ENCODE measurements at places on chromosomes 1 and 21. TPM values are rescaled to one million over a fixed set of nuclear protein-coding genes. Genes with fewer than 3 reads are reported as not detected.
A peak's percentile ranks its signal among the peaks of the same experiment; 100 is the strongest.

NR5A2 gene
- not detected for total RNA-seq

NFYC gene
- 18.6 TPM for total RNA-seq

GPR153 gene
- total RNA-seq = 1.9 TPM

CFHR1 gene
- not detected for total RNA-seq

IRF6 gene
- 30.3 TPM for total RNA-seq

DNA sequence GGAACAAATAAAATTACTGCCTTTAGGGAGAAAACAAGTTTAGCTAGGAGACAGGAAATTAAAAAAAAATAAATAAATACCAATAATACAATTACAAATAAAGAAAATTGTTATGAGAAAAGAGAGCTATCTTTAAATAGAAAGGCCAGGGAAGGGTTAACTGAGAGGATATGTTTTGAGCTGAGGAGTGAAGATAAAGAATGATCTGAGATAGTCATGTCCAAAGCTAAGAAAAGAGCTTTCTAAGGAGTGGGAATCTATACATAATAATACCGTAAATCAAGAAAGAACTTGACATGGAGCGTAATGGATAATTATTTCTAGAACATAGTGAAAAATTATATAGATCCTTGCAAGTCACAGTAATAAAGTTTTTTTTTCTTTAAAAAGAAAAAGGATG is 176.5 kb downstream of the NCAM2 start:
- no peak for DNase-seq

- DNase-seq = no peak
Observed at GRCh38 chr1:45205910-45206721, at the start of gene ZSWIM5. ZSWIM5 (minus strand) TSS chr1:45206605; CDS start chr1:45206350, 255 bp downstream.

DNA sequence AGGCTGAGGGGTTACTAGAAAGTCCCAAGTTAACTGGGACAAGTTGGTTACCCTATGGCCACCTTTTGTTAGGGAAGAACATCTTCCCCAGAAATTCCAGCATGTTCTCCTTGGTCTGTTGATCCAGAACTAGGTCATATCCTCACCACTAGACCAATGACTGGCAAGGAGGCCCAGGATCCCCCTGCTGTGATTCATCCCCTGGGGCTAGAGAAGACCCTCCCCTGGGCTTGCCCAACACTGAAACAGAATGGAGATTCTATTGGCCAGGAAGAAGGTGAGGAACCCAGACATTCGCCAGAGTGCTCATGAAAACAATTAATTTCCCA is 90.1 kb upstream of the SIM2 start:
- peak; percentile 13 for DNase-seq

GRCh38 chr1:41917835-41918449 is 780 bp downstream of the HIVEP3 start:
- no peak for DNase-seq

DNA sequence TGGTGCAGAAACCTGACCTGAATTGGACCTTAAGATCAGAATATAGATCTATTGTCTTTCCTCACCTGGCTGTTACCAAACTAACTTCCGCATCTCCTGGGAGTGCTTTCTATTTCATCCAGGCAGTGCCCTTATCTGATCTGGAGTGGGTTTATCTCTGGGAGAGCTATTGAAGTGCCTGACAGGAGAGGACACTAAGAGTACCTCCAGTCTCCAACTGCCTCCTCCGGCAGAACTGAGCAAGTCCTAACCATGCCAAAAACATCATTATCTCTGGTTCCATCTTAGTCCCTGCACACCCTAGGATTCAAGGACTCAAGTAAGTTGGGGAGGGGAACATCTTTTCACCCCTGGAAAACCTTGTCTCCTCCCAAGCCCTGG is 12.4 kb upstream of the KCNJ15 start:
- no peak for DNase-seq

- no peak for DNase-seq
Observed at GRCh38 chr1:117665556-117666270, 59.9 kb downstream of the TENT5C start.

Data from renal cortical epithelial cell (primary cell).